NCI-H1417 (cell line): ENCODE measurements at places on chromosomes 12 and 14.

GRCh38 chr14:66629499-66629898, 121.6 kb downstream of the GPHN start:
- no peak for DNase-seq

GRCh38 chr14:96309896-96310330, 53.2 kb downstream of the ATG2B start:
- DNase-seq: no peak

DNA sequence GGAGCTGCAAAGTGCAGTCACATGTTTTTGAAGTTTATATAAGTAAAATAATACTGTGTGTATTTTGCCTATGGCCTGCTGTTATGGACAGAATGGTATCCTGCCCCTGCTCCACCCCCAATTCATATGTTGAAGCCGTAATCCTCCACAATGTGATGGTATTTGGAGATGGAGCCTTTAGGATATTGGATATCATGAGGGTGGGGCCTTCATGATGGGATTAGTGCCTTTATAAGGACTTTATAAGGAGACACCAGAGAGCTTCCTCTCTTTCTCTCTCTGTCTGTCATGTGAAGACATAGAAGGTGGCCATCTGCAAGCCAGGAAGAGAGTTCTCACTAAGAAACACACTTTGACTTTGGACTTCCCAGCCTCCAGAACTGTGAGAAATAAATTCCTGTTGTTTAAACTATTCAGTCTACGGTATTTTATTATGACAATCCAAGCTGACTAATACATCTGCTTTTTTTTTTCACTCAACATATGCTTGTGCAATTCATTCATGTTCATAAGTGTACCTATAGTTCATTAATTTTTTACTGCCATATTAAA, 3.1 kb upstream of the CHPT1 start:
- no peak for DNase-seq

- peak; percentile 3 for DNase-seq
These were observed 352.7 kb downstream of the SYT1 start for GRCh38 chr12:79217306-79217705.

- no peak for DNase-seq
These were observed 71.6 kb downstream of the SYNE2 start for GRCh38 chr14:63924375-63924774.

- DNase-seq: no peak
These were observed 179.7 kb downstream of the SSPN start for GRCh38 chr12:26374934-26375680.

- DNase-seq: no peak
These were observed 63.8 kb downstream of the FAR2 start for GRCh38 chr12:29212682-29213403.

DNA sequence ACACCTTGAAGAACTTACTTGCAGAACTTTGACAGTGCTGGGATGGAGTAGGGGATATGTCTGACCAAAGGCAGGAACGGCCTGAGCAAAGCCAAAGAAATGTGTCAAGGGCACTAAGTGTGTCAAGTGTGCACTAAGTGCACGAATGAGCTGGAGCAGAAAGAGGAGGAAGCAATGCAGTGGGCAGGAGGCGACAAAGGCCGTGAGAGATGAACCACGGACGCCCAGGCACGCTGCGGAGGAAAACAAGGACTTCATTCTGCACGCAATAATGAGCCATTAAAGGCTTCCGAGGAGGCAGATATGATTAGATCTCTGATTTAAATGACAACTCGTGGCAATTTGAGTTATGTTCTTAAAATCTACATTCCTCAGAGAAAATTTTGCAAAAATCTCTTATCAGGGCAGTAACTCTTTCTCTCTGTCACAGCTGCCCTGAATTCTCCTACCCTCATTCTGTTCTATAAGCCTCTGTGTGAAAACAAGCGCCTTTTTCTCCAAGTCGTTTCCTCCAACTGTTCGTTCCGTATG, 25.3 kb downstream of the GRIN2B start:
- no peak for DNase-seq

GRCh38 chr14:102717276-102717675, 60.0 kb upstream of the TRAF3 start:
- DNase-seq: no peak

DNA sequence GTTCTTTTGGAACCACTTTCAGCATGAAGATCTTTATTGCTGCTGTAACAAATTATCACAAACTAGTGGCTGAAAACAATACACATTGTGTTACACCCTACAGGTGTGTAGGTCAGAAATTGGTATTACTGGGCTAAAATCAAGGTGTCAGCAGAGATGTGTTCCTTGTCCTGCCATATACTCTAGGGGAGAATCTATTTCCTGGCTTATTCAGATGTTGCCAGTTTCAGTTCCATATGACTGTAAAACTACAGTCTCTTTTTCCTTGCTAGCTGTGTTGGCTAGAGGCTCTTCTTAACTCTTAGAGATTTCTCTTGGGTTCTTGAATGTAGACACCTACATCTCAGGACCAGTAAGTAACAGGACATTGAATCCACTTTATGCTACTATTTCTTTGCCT, 215.6 kb upstream of the PPFIA2 start:
- DNase-seq: no peak

DNA sequence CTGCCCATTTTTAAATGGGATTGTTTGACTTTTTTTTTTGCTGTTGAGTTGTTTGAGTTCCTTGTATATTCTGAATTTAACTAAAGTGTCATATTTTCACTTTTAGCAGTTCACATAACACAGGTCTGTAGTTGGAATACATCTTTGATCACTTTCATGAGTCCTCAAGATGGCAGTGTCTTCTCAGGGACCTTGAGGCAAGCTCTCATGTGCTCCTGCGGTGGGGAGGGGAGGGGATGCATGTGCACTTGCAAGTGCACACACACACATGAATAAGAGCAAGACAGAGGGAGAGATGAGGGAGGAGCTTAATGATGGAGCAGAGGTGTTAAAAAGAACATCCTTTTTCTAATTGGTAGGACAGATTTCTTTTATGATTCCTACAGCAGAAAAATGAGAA, 291.4 kb upstream of the OR4E1 start:
- DNase-seq: no peak

DNA sequence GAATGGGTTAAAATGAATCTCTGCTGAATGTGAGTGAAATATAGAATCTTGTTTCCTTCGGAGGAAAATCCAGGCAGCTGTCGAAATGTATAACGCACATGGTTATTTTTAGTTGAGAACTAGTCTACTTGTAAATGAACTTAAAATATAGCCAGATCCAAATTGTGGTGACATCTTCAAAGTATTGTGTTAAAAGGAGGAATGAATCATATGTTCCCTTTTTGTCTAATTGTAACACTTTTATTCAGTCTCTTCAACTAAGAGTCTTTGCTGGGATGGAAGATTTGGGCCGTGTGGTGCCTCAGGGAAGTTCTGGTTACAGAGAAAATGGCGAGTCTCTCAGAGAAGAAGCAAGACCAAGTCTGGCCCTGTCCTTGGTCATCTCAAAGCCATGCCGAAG, 82.5 kb downstream of the SLC4A8 start:
- DNase-seq: no peak

DNA sequence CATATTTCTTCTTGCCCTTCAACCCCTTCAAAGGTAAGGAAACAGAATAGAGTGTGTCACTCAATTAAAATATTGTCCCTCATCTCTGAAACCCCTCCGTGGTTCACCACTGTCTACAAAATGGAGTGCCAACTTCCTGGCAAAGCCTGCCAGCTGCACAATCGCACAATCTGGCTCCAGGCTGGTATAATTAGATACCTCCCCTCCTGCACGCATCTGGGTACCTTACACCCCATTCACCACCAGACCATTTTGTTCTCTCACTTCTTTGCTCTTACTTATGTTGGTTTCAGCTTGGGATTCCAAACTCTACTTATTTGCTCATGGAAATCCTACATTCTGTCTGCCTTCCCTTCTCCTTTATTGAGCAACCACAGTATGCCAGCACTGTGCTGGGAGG, 314.9 kb downstream of the NUAK1 start:
- no peak for DNase-seq

- no peak for DNase-seq
These were observed 1267.6 kb downstream of the SLC16A7 start for GRCh38 chr12:60863421-60863820.

GRCh38 chr14:78131616-78132015, 38.6 kb upstream of the NRXN3 start:
- DNase-seq: no peak

GRCh38 chr12:57434517-57435223, at the start of gene INHBC:
Gene INHBC (plus strand): TSS chr12:57434784. CDS start chr12:57434887, 103 bp downstream.
- no peak for DNase-seq

GRCh38 chr14:54052696-54053385, 96.2 kb upstream of the BMP4 start:
- no peak for DNase-seq

- DNase-seq: peak; percentile 37
These were observed 75.9 kb upstream of the AMIGO2 start for GRCh38 chr12:47155457-47156166.

GRCh38 chr14:68124979-68125731, 305.6 kb downstream of the RAD51B start:
- no peak for DNase-seq

DNA sequence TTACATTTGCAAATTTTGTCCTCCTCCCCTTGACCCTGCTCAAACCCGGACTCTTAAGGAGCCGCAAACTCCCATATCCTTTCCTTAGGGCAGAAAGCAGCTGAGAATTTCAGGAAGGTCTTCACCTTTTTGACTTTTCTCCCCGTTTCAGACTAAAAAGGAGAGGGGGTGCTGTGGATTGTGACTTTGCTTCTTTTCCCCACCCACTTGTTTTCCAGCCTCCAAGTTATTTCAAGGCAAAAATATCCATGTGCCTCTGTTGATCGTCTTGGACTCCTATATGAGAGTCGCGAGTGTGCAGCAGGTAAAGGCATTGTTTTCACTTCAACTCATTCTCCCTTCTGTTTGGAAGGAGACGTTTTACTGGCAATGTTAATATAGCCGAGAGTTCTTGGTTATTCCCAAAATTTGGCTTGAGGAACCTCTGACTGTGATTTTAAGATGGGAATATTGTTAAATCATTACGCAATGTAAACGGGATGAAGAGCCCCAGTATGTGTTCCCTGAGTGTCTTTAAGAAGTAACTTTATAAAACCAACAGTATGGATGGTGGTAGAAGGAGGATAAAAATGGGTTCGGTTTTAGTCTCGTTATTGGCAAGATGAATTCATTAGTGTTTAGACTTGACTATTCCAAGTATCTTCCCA, 663 bp downstream of the LRRK2 start:
- peak; percentile 36 for DNase-seq

DNA sequence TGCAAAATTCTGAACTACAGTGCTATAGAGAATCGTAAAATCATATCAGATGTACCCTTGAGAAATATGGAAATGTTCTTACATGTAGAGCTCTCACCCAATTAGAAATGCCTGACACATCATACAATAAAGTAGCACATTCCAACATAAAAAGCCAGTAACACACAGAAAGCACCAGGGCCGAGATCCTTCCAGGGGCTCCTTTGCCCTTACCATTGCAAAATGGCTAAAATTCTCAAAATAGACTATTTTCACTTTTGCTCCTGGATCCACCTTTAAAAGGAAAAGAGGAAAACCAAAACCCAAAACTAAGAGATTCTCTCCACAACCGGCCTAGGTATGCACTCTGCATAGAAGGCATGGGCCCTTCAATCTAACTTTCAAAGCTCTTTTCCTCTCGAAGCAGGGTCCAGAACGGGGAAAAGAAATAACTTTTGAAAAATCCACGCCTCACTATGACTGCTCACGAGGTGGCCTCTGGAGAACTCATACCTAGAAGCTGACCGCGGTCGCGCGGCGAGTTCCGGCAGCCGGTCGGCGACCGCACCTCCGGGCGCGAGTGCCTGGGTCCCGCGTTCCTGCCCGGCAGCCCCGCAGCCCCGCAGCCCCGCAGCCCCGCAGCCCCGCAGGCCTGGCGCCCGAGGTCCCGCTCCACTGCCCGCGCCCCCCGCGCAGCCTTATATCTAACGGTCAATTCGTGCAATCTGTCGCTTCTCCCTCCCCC, 2.7 kb downstream of the OTX2 start:
- DNase-seq: no peak

DNA sequence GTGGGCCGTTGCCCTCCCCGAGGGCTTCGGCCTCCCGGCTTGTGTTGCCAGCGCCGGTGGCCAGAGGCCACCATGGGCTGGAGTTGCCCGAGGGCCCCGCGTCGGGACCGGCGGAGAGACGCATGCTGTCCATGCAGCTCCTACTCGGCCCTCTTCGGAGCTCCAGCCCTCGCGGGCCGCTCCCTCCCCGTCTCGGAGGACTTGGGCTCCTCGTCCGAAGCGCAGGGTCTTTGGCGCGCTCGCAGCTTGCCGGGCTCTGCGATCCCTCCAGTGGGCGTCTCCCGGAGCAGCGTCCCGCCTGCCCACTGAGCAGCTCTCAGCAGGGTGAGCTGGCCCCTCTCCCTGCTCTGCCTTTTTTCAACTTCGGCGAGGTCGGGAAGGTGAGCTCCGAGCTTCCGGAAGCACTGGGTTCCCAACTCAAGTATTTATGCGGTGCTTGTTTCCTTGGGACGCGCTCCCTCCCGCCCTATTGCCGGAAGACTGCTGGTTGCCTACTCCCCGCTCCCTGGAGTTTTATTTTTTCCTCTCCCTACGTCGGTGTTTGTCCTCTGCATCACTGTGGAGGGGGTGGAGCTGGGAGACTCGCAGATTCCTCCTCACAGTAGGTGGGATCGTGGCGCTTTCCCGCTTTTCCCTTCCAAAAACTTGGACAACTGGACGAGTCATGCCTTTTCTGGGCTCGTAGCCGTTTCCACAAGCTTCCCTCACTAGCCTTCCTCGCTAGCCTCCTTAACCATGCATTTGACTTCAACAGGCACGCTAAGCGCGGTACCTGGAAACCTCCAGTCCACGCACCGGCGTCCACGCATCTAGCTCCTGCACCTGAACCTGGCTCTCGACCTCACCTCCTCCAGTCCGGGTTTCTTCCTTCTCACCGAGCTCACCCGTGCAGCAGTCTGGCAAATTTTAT, at the start of gene AVPR1A:
Gene AVPR1A, minus strand, starts transcription at position 489 of the 910 bp plus-strand sequence. Its CDS starts 365 bp downstream, at position 124.
- DNase-seq: peak; percentile 21

DNA sequence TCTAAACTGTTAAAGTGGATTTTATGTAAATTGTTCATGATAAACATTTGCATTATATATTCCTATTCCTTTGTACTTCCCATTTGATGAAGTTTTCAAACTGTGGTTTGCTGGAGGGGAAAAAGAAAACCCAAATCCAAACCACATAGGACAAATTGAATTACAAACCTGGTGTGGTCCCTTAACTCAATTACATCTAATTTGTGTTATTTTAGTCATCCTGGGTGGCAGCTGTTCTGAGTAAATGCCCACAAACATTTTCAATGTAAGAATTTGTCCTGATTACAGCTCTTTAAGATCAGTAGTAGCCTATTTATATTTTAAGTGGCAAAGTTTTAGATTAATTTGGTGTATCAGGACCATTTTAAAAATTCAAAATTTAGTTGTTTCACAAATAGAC, 153.9 kb downstream of the RAD51B start:
- DNase-seq: peak; percentile 33

DNA sequence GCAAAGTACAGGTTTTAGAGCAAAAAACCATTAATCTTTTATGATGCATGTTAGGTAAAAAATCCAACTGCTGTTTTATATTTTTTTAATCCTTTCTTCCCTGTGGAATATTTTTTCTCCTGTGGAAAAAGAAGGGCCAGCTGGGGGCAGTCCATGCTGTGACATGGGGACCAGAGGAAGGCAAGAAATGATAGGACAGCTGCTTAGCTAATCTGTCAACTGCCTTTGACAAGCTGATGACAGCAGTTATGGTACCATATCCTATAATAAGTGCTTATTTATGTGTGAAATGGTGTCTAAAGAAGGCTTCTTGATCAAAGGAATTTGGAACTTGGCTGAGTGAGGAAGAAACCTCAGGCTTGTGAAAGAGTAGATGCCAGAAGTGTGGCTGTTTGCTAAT, 452.4 kb upstream of the NOVA1 start:
- DNase-seq: no peak
